Stimulated activated CD4-positive, alpha-beta T cell treated with anti-CD3 and anti-CD28 coated beads, Interleukin-12 subunit alpha, Interleukin-12 subunit beta, amount 100 ng/mL, for 4 hours (primary cell): ENCODE measurements at places on chromosomes 2 and 18.

DNA sequence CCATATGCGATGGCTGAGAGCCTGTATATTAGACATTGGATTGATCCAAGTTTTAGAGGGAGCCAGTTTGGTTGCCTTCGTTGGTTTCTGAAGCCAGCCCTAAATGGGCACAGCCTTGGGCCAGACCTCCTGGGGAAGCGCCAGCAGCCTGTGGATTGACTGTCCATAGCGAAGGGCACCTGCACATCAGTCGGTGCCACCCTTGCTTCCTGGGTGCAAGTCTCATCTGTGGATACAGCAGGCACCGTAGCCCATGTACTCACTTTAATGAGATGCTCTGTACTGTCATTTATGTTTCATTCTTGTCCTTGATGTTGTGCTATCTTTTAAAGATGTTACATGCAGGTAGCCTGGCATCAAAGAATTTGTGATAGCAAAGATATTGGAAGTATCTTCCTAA, 536.4 kb upstream of the NRP2 start:
- no peak for DNase-seq

DNA sequence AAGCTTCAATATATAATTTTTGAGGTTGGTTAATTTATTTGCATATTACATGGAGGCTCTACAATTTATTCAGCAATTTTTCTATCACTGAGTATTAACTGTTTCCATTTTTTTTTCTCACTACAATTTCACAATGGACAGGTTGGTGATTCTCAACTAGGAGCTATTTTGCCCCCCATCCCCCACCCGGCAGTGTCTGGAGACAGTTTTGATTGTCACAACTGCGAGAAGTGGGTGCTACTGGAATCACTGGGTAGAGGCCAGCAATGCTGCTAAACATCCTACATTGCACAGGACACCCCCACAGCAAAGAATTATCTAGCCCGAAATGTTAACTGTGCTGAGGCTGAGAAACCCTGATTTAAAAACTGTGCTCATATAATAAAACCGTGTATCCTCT, 82.6 kb downstream of the CCDC93 start:
- DNase-seq = no peak

GRCh38 chr18:49795612-49796552, 17.5 kb downstream of the ACAA2 start:
- no peak for DNase-seq

- DNase-seq = no peak
Measured at GRCh38 chr18:60880184-60880583, 453.0 kb upstream of the CDH20 start.

DNA sequence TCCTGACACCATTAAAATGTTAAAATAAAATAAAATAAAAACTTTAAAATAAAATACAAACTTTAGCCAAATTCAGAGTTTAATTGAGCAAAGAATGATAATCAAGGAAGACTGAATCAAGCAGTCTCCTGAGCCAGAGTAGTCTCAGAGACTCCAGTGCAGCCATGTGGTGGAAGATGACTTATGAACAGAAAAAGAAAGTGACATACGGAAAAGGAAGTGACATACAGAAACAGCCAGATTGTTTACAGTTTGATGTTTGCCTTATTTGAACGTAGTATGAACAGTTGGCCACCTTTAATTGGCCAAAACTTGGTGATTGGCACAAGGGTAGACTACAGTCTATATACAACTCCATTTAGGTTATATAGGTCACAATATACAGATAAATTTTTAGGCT, 787.2 kb downstream of the ADCYAP1 start:
- no peak for DNase-seq

DNA sequence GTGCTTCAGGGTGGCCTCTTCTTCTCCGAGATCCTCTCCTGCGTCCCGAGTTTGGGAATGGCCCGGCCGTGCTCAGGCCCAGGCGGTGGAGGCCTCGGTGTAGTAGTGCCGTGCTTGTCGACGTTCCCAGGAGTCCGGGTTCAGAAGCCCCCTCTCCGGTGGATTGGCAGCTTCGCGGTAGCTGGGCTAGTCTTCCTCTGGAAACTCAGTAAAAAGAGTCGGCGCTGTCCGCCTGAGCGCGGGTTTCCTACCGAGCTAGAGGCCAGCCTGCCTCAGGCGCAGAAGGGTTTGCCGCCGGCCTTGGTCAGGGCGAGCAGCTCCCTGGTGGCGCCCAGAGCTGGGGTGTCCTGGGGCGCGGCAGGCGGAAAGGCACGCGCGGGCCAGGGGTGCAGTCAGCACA, 3.2 kb downstream of the RALBP1 start:
- DNase-seq = no peak
